ENCODE measurements at places on chromosomes 3 and 15.
A peak's percentile ranks its signal among the peaks of the same experiment; 100 is the strongest.

DNA sequence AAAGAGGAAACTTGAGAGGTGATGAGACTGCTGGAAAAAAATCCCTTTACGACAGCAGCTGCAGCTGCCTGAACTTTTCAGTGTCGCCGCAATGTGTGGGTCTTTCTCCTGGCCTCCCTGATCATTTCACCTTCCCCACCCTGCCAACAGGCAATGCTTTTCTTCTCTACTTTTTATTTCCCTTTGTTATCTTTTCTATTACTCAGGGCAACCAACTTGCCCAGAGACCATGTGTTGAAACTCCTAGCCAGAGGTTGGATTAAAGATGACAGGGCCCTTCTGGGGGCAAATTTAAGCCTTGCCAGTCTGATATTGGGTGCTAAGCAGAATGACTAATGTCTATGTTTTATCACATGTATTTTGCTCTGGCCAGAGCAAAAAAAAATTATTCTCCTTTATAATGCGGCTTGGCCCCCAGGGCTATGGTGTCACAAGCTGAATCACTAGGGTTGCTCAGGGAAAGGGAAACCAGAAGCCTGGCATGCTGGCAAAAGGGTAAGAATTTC, 51.5 kb upstream of the CFAP20DC start:
- no peaks in the 10 kb centered on the region for H3K36me3 ChIP-seq
- H3K4me3 ChIP-seq, result no peak overlapping the region
- peaks cover 8% of the 10 kb centered on the region for H3K27me3 ChIP-seq
- DNase-seq, result no peak

- no peak for DNase-seq
- H3K36me3 ChIP-seq, result no peaks in the 10 kb centered on the region
- H3K4me3 ChIP-seq, result no peak overlapping the region
- H3K4me1 ChIP-seq, result peaks cover 6% of the 10 kb centered on the region
These were observed 74.6 kb downstream of the IQSEC1 start for GRCh38 chr3:12998648-12999047.

- H3K27me3 ChIP-seq, result no peaks in the 10 kb centered on the region
- H3K27ac ChIP-seq, result no peak overlapping the region
- H3K4me3 ChIP-seq, result no peak overlapping the region
- no peak for DNase-seq
- peaks cover 9% of the 10 kb centered on the region for H3K36me3 ChIP-seq
- H3K4me1 ChIP-seq, result peaks cover 5% of the 10 kb centered on the region
These were observed 12.0 kb downstream of the PPM1L start for GRCh38 chr3:160768031-160768430.

- H3K27ac ChIP-seq, result no peak overlapping the region
- H3K27me3 ChIP-seq, result no peaks in the 10 kb centered on the region
- H3K4me1 ChIP-seq, result peaks cover 2% of the 10 kb centered on the region
- no peak overlapping the region for H3K4me3 ChIP-seq
- peaks cover 39% of the 10 kb centered on the region for H3K36me3 ChIP-seq
These were observed 7.9 kb downstream of the ARRDC4 start for GRCh38 chr15:97968380-97968779.

- peaks cover 13% of the 10 kb centered on the region for H3K4me1 ChIP-seq
- H3K36me3 ChIP-seq, result peaks cover 5% of the 10 kb centered on the region
- no peak overlapping the region for H3K4me3 ChIP-seq
These were observed 37.5 kb downstream of the ZXDC start for GRCh38 chr3:126438186-126438585.

GRCh38 chr3:58216496-58217195, 5.9 kb upstream of the DNASE1L3 start:
- no peak overlapping the region for H3K4me3 ChIP-seq
- peaks cover 12% of the 10 kb centered on the region for H3K4me1 ChIP-seq
- H3K36me3 ChIP-seq, result no peaks in the 10 kb centered on the region
- H3K27ac ChIP-seq, result no peak overlapping the region

DNA sequence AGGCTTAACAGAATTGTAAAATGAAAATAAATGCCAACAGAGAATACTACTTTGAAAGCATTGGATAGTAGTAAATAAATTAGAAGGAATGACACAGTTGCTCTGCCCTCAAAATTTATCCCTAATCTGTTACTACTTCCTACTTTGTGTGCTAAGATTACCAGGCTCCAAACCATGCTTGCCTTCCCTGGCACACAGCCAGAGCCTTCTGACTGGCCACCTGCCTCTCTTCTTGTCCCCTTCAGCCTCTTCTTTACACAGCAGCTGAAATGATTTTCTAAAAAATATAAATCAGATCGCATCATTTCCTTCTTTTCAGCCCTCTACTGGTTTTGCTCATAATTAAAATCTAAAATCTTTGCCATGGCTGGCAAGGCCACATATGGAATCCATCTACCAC, 334.1 kb downstream of the FHIT start:
- no peaks in the 10 kb centered on the region for H3K27me3 ChIP-seq
- peaks cover 4% of the 10 kb centered on the region for H3K36me3 ChIP-seq
- no peak overlapping the region for H3K27ac ChIP-seq

- DNase-seq, result no peak
- H3K27me3 ChIP-seq, result peaks cover 5% of the 10 kb centered on the region
- no peaks in the 10 kb centered on the region for H3K36me3 ChIP-seq
- H3K4me1 ChIP-seq, result peaks cover 7% of the 10 kb centered on the region
These were observed 10.6 kb upstream of the TNIK start for GRCh38 chr3:171470714-171471227.

GRCh38 chr3:117761703-117762620, 1052.4 kb downstream of the TUSC7 start:
- peaks cover 15% of the 10 kb centered on the region for H3K27me3 ChIP-seq
- H3K4me1 ChIP-seq, result peaks cover 25% of the 10 kb centered on the region
- no peak for DNase-seq

DNA sequence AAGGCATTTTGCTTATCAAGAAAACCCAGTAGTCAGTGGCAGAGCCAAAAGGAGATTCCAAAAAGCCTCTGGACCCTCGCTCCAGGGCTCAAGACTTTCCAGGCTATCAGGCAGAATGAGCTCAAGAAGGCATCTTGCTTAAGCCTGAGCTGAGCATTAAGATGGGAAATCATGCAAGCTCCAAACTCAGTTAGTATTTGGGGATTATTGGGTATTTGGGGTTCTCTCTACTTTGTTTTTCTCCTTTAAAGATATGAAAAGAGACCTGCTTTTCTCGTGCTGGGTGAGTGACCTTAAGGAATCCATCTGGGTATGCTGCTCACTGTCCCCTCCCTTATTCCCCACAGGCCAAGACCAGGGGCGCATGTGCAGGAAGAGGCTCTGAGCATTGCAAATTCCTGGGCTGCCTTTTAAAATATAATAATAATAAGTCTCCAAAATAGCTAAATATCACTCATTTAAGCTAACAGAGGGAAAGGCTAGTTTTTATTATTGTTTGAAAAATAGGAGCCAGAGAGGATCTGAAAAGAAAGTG, 75.4 kb upstream of the HACD2 start:
- H3K27ac ChIP-seq, result no peak overlapping the region
- H3K4me1 ChIP-seq, result peaks cover 9% of the 10 kb centered on the region
- no peak overlapping the region for H3K4me3 ChIP-seq

GRCh38 chr3:129485721-129486663, 42.4 kb upstream of the RHO start:
- peak overlapping the region; percentile 71 for H3K4me3 ChIP-seq
- peaks cover 9% of the 10 kb centered on the region for H3K36me3 ChIP-seq
- peaks cover 64% of the 10 kb centered on the region for H3K4me1 ChIP-seq
- no peaks in the 10 kb centered on the region for H3K27me3 ChIP-seq

All from type B pancreatic cell (in vitro differentiated cells).